Right lung (tissue), 10 donors: ENCODE measurements at places on chromosomes 2 and 18.

GRCh38 chr2:238997684-238998083, 149.8 kb downstream of the TWIST2 start:
- DNase-seq = no peak

DNA sequence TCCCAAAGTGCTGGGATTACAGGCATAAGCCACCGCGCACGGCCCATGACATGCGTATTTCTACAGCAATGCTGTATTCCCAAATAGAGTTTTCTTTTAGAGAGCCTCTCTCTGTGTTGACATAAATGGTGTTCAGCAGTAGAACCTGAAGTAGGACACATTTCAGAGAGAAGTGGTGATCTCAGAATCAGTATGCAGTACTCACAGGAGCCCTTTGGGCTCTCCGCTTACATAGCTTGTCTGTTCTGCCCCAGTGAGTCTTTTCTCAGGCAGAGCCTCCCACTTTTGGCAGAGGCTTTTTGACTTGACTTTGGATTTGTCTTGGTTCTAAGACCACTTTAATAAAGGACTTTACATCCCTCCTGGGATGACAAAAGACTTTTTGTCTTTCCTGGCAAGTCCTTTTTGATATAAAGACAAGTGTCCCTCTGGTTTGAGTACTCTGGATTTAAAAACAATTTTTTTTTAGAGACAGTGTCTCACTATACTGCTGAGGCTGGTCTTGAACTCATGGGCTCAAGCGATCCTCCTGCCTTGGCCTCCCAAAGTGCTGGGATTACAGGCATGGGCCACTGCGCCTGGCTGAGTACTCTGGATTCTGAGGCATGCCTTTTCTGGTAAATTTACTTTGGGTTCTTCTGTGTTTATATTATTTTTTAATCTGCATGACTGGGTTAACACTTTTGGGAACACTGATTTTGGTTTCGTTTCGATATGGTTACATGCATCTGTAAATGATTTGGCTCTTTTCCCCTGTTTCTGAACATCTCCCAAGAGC, 113.3 kb downstream of the SMAD2 start:
- no peak for DNase-seq

DNA sequence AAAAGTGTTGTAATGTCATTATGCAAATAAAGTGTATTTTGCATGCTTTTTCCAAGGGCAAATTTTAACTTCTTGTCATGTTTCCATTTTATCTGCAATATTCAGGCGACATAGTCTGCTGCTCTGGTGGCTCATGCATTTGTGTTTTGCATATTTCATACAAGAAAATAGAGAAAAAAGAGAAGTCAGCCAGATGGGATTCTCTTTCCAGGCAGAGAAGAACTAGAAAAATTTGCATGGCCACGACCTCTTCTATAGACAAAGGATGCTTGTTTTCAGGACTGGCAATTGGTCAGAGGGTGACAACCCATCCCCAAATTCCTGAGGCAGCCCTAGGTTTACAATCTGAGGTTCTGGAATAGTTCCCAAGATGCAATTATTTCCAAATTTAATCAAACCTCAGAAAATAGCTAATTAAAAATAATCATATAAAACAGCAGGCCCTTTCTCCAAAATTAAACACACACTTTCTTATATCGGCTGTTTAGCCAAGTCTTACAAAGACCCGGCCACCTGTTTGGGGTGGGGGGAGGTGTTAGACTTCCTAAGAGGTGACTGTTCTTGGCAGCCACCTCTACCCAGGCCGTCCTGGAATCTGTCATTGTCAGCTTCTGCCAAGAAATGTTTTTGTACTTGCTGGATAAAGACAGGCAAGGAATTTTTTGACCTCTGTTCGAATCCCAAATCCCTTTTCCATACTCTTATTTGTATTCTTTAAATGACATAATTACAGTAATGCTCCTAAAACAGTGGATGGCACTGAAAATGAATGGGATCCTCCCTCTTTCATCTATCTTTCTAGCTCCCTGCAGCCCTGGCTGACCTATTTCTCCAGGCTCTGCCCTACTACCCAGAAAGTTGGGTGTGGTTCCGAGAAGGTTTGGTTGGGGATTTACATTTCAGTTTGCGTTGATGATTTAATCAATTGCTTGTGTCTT, 20.8 kb upstream of the SOS1 start:
- no peak for DNase-seq

DNA sequence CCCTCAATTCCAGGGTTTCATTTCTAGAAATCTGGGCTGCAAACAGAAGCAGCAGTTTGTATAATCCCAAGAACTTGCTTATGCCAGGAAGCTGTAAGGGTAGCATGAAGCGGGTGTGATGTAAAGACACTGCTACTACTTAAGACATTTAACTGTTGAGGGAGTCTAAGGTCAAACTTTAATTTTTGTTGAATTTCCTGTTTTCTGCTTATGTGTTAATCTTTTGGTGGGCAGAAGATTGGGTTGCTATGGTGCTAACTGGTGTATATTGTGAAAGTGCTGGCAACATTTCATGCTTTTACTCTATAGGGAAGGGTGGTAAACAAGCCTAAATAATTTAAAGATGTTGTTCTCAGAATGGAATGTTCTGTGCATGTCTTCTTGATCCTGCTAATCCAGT, 2.7 kb downstream of the NCOA1 start:
- DNase-seq = peak; percentile 62

DNA sequence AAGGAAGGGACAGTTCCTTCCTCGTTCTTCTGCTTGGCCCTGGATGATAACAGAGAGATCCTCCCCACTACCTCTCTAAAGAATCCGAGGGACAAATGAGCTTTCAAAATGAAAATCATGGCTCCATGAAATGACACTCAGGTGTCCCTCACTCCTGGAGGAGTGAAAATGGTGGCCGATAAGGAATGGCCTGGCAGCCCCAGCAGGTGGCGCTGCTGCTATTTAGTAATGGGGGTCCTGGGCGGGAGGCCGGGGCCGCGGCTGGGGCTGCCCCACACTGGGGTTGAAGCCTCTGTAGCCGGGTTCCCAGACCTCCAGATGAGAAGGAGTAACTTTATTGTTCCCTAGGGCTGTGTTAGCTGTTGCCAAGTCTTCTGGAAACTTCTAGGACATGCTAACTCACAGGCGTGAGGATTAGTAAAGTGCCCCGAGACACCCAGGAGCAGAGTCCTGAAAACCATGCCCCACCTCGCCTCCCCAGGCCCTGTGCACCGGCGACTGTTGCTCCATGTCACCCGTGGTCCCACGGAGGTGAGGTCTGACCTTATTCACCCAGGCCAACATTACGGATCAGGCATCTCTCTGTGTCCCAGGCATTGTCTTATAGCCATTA, 138.0 kb downstream of the CTIF start:
- peak; percentile 45 for DNase-seq

DNA sequence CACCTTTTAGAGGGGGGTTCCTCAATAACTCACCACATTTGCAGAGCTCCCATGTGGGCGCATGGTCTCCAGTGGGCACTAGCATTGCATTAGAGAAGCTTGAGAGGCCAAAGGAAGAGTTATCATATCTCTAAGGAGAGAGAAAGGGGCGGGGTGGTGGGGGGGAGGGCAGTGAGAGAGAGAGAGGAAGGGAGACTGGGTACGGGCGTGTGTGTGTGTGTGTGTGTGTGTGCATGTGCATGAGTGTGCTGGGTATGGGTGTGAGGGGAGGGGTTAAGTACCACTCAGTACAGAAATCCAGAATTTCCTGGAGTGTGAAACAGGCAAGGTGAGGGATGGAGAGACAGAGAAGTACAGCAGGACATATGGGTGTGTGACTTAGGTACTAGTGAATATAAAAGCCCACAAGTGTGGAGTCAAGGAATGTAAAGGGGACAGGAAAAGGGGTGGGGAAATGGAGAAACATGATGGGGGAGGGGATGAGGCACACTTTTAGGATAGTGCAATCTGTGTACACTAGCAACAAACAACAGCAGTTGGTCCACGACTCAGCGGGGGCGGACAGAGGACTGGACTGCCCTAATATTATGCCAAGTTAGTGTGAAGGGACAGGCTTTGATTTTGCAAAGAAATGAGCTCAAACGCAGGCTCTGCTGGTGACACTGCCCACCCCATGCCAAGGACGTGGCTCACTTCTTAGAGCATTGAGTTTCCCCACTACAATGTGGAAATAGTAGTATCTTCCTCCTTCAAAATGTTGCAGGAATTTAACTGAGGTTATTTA, 91.3 kb downstream of the SPRED2 start:
- DNase-seq = no peak

DNA sequence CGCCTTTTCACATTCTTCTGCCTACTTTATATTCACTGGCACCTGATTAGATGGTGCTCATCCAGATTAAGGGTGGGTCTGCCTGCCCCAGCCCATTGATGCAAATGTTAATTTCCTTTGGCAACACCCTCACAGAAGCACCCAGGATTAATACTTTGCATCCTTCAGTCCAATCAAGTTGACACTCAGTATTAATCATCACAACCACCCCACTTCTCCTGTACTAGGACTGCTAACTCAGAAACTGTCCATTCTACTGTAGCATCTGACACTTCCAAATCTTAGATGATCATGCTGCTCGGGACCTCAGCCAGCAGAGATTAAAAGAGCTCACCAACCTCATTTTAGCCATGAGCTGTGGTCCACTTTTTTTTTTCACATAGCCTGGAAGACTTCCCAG, 268.5 kb downstream of the SATB2 start:
- no peak for DNase-seq

GRCh38 chr2:38498045-38498481, 104.7 kb downstream of the HNRNPLL start:
- DNase-seq = no peak

GRCh38 chr2:237575869-237576862, 9.8 kb downstream of the PRLH start:
- no peak for DNase-seq

DNA sequence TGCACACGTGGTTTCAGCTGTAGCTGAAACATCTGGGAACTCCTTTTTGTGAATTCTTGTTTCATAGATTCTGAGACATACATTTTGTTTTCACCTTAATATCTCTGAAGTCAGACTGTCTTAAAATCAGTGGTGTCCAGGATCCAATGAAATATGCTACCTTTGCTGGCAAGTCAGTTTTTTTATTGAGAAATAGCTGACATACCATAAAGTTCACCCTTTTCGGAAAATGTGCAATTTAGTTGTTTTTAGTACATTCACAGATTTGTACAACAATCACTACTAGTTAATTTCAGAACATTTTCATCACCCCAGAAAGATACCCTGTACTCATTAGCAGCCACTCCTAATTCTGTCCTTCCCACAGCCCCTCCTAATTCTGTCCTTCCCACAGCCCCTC, 243.7 kb downstream of the GLI2 start:
- DNase-seq = no peak

GRCh38 chr2:60980071-60980815, 37.3 kb upstream of the PEX13 start:
- no peak for DNase-seq

- DNase-seq = no peak
Observed at GRCh38 chr2:100178085-100178788, 35.8 kb upstream of the AFF3 start.

GRCh38 chr2:100008956-100009355, 133.4 kb downstream of the AFF3 start:
- DNase-seq = no peak

GRCh38 chr2:112465382-112465781, 16.6 kb upstream of the TTL start:
- DNase-seq = no peak

- DNase-seq = no peak
Observed at GRCh38 chr2:21480162-21480561, 356.4 kb downstream of the TDRD15 start.

DNA sequence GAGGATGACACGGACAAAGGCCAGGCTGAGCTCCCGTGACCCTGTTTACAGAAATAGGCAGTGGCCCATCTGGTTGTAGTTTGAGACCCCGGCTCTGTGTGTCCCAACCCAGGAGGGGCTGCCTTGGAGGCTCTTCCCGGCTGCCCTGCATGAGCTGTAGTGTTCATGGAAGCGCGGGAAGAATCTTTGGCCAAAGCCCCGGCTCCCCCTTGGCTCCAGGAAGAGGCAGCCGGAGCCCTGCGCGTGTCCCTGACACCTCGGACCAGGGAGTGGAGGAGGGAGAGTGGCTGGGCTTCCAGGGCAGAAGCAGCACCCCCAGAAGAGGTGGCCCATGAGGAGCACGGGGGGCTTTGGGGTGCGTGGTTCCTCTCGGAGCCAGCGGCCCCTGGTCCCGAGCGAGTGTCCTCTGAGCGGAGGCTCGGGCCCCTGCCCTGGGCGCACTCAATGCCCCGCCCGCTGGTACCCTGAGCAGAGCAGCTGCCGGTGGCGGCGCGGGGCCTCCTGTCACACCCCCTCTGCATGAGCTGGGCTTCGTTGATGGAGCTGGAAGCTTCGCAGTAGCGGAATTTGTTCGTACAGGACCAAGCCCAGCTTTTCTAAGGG, 21.7 kb downstream of the GPR35 start:
- DNase-seq = no peak

DNA sequence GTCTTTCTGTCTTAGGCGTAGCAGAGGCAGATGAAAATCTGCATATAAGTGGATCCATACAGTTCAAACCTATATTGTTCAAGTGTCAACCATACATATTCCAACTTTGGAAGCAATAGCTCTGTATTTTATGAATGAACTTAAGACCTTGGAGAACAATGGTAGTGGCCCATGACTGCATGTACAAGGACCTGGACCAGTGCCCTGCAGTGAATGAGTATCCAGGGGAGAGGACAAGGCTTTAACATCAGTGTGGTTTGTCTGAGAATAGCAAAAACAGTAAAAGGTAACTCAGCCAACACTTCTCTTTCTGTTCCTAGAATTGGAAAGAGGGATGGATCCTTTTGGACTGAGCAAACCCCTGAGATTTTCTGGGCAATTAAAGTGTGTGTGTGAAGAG, 230.8 kb upstream of the LINC00305 start:
- DNase-seq = no peak

DNA sequence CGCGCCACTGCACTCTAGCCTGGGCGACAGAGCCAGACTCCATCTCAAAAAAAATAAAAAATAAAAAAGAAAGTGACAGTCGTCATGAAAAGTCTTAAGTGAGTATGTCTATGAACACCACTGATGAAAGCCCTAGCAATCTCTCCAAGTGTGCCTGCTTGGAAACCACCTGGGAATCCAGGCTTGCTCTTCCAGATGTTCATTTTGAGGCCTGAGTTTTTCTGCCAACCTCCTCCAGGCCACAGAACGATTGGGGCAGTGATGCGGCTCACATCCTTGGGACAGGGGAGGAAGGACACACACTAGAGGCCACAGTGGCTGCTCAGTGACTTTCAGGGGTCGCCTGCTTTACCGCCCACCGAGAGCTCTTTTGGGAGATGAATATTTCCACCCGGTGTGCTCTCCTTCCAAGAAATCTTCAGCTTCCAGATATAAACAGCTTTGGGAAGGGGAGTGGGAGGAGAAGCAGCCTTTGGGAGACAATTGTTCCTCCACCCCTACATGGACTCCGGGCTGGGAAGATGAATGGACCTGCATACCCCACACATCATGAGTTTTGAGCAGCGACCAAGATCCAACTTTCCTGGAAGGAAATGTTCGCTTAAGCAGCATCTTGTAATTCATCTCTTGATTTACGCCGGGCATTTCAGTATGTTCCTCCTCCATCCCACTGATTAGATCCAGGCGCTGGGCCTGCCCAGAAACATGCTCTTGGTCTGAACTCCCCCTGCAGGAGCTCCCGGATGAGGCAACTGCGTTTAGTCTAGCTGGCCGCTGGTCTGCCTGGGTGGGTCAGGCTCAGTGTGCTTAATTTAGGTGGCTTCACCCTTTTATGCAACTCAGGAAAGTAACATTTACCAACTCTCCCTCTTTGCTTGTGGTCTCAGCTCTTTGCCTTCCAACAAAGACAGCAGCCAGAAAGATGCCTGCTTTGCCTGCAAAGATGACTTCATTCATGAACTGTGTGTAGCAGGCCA, 6.2 kb upstream of the ARMC9 start:
- DNase-seq = peak; percentile 60

- DNase-seq = no peak
Observed at GRCh38 chr18:70907673-70908072, 618.8 kb downstream of the SOCS6 start.

GRCh38 chr18:26804519-26804918, 61.0 kb downstream of the AQP4 start:
- DNase-seq = no peak
